Activated CD4-positive, alpha-beta T cell treated with anti-CD3 and anti-CD28 coated beads for 1 hour (primary cell): ENCODE measurements at places on chromosomes 13 and 19.
A peak's percentile ranks its signal among the peaks of the same experiment; 100 is the strongest.

DNA sequence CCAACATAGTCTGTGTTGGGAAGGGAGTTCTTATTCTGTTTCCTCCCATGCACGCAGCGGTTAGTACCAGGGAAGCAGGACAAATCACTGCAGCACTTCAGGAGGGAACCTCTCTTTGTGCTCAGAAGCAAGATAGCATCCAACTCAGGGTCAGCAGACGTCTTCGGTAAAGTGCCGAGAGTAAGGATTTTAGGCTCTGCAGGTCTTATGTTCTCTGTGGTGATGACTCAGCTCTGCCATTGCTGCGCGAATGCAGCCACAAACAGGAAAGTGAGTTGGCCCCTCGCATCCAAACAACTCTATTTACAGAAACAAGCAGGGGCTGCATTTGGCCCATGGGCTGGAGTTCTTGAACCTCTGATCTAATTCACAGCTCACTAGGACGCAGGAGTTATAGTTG is 122.1 kb upstream of the SPATA13 start:
- no peak for DNase-seq

- DNase-seq: no peak
Measured at GRCh38 chr13:21336609-21337349, 122.3 kb downstream of the ZDHHC20 start.

DNA sequence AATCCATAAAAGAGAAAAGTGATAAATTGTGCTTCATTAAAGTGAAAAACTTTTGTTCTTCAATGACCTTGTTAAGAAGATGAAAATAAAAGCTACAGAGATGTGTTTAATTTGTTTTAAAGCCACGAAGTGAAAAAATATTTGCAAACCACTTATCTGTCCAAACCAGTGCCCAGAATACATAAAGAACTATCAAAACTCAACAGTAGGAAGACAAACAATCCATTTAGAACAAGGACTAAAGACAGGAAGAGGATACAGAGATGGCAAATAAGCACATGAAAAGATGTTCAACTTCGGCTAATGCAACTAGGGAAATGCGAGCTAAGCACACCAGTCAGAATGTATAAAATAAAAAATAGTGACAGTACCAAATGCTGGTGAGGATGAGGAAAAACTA is 15.0 kb downstream of the GJB6 start:
- DNase-seq: no peak

- no peak for DNase-seq
Measured at GRCh38 chr13:90898811-90899210, 448.7 kb upstream of the MIR17HG start.

- DNase-seq: no peak
Measured at GRCh38 chr19:47542030-47542475, 27.2 kb upstream of the NAPA start.

DNA sequence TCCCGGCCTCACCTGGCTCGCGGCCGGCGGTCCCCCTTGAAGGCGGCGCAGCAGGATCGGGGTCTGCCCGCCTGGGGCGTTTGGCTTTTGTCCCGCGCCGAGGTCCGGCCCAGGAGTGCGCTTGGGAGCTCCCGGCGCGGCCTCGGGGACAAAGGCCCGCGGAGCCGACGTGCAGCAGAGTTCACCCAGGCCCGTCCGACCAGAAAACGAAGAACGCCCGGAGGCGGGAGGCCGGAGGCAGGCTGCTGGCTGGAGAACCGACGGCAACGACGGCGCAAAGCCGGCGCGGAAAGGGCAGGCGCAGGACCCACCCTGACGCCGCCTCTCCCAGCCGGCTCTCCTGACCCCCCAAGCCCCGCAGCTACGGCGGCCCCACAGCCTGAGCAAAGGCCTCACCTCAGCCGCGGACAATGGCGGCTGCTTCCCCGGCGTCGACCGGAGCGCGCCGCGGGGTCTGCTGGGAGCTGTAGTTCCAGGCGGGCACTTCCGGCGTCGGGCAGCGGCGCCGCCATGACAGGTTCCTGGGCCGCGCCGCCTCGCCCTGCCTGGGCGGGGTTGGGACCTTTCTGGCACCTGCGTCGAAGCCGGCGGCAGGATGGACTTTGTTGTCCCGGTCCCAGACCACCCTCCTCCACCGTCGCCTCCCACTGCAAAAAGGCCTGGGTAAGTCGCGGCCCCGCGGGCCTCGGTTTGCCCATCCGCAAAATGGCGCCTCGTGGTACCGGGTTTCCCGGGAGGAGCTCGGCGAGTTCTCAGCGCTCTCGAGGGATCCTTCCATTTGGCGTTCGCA is at the start of gene ZNF606:
Gene ZNF606, minus strand, starts transcription at position 437 of the 790 bp plus-strand sequence. CDS start 1,501 bp downstream, outside the sequence.
- DNase-seq: peak; percentile 77

- DNase-seq: no peak
Measured at GRCh38 chr13:45621950-45622349, 6.4 kb upstream of the ERICH6B start.

GRCh38 chr13:37198629-37199028 is 93.2 kb upstream of the CSNK1A1L start:
- DNase-seq: no peak

- DNase-seq: no peak
Measured at GRCh38 chr13:23381866-23382265, 51.6 kb downstream of the SACS start.

DNA sequence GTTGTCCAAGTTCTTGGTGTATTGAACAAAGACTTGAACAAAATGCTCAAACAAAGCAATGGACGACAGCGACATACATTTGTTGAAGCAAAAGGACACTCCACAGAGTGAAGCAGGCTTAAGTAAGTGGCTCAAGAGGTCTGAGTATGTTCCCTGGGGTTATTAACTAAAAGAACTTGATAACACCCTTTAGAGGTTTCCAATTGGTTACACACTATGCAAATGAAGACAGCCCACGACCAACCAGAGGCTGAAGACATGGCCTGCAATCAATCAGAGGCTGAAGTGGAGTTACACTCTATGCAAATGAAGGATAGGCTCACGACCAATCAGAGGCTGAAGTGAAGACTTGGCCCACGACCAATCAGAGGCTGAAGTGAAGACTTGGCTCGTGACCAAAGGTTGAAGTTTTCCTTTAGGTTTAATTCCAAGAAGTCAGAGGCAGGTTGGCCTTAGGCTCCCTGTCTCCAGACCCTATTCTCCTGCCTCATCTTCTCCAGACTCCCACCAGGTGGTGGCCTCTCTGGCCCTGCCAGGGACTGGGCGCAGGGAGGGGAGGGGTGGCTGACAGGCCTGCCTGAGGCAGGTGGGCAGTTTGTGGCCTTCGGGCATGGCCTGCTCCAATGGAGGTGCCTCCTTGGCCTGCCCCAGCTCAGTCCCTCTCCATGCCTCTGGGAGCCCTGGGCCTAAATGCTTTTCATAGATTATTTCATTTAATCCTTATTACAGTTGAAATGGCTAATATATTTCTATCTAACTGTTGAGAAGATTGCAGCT is 38.1 kb downstream of the CCDC169 start:
- DNase-seq: no peak

DNA sequence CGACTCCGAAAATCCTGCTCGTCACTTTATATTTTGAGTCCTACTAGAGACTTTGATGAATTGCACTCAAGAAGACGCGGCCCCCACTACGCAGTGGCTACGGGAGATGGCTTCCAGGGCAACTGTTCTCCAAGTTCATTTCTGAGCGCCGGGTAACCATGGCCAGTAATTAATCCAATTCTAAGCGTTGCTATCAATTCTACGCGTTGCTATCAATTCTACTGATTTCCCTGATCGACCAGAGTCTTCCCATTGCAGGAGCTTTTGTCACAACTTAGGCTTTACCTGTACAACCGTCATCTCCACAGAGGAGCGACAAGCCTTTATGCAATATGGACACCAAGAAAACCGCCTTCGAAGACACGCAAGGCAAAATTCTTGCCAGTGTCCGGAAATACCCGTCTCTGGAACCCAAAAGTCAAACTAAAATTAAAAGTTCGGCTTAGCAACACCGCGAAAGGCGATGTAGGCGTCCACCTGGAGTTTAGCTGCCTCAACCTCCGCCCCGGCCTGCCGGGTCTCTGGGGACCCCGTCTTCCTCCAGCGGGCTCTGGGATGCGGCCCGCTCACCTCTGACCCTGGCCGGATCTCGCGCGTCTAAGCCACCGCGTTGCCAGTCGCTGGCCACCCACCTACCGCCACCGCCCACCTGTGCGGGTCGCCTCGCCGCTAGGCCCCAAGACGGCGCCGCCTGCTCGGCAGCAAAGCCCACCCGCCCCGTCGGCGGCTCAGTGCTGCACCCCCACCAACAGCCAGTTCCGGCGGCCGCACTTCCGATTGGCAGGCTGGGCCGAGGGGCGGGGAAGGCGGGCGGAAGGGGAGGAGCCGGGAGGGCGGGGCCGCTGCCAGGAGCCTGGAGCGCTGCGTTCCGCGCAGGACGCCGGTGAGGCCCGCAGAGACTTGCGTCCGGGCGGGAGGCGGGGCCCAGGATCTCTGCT is at the start of gene SUPT20H:
Gene SUPT20H, minus strand, starts transcription at position 779 of the 938 bp plus-strand sequence. CDS start 8,198 bp downstream, outside the sequence.
- peak; percentile 89 for DNase-seq

- no peak for DNase-seq
Measured at GRCh38 chr13:66950666-66951065, 279.5 kb downstream of the PCDH9 start.

- DNase-seq: no peak
Measured at GRCh38 chr19:21134934-21135366, 6.9 kb upstream of the ZNF431 start.

DNA sequence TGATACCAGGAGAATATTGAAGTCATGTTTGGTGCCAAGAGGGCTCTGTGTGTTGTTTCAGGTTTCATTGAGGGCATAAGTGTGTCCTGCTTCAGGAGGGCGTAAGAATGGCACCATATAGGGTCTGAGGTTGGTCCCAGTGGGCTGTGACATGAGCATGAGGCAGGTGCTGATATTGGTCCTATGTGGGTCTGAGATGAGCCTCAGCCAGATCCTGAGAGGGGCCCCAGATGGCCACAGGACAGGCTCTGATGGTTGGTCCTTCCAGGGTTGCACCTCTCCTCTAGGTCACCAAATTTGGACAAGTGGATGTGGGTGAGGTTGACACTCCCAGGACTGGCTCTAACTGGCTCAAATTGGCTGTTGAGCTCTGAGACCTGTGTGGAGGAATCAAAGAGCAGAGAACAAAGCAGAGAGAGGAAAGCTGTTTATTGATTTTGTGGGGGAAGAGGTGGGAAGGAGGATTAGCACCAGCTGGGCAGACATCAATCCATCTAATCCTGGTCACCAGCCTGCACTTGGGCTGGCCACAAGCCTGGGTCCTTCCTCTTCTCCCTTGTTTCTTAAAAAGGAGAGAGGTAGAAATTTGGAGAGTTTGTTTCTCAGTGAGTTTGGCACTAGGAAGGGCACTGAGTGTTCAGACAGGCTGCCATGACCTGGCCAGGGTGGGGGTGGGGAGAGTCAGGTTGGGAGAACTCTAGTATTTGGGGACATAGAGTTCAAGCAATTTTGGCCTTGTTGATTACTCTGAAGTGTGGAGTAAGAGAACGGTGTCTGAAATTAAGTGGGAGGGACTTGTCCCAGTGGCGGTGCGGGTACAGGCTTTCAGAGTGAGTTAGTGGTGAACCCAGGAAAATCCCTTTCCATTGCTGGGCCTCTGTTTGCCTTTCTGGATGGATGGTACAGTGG is 38.7 kb downstream of the CYP2B6 start:
- DNase-seq: no peak

- DNase-seq: no peak
Measured at GRCh38 chr13:106372199-106373155, 163.0 kb downstream of the EFNB2 start.

- no peak for DNase-seq
Measured at GRCh38 chr13:48831248-48831647, 144.5 kb upstream of the FNDC3A start.

GRCh38 chr19:48795685-48796070 is 15.2 kb downstream of the BCAT2 start:
- no peak for DNase-seq

- no peak for DNase-seq
Measured at GRCh38 chr13:75021151-75021550, 460.8 kb downstream of the TBC1D4 start.

GRCh38 chr19:16067205-16067938 is 8.9 kb upstream of the TPM4 start:
- no peak for DNase-seq
